Inflammatory macrophage treated with lipopolysaccharide for 4 hours (primary cell): ENCODE measurements at places on chromosomes 11 and 22.

- no peak for DNase-seq
Measured at GRCh38 chr22:39241794-39242594, 2.8 kb downstream of the PDGFB start.

DNA sequence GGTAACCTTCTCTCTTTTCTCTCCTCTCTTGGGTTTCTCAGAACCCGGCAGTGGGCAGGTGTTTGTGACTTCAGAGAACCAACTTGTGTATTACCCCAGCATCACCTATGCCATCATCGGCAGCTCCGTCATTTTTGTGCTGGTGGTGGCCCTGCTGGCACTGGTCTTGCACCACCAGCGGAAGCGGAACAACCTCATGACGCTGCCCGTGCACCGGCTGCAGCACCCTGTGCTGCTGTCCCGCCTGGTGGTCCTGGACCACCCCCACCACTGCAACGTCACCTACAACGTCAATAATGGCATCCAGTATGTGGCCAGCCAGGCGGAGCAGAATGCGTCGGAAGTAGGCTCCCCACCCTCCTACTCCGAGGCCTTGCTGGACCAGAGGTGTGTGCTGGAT, 62.2 kb downstream of the COMMD9 start:
- no peak for DNase-seq

GRCh38 chr11:100761841-100762240, 74.8 kb downstream of the ARHGAP42 start:
- DNase-seq: no peak

DNA sequence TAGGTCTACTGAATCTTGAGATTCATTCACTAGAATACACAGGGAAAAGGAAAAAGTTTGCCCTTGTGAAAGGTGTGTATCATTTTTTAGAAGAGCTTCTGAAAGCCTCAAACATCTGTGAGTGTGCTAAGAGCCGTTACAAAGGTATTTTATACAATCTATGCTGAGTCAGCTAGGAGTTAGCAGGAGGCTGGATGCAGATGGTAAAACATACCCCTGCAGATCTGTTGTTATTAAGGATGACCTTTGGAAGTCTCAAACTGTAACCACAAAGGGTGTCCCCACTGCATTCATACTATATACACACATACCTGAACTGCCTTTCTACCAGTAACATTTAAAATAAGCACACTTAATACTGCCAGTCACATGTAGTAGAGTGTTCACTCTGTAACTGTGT, 8.4 kb upstream of the C11orf91 start:
- no peak for DNase-seq

DNA sequence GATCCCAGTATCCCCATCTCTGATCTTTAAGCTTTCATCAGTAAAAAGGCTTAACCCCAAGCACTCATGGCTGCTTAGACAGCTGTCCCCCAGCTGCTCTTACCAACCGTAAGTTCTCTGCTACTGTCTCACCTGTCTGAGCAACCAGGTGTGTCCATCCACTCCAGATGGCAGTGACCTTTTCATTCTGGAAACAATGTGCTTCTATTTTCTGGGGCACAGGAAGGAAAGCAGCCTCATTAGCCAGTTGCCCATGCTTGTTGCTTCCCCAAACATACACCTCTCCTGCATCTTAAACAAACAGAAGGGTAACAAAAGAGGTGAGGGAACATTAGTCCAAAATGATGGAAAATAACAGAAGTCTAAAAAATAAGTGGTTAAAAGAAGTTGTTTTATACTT, 24.4 kb downstream of the SERGEF start:
- no peak for DNase-seq

DNA sequence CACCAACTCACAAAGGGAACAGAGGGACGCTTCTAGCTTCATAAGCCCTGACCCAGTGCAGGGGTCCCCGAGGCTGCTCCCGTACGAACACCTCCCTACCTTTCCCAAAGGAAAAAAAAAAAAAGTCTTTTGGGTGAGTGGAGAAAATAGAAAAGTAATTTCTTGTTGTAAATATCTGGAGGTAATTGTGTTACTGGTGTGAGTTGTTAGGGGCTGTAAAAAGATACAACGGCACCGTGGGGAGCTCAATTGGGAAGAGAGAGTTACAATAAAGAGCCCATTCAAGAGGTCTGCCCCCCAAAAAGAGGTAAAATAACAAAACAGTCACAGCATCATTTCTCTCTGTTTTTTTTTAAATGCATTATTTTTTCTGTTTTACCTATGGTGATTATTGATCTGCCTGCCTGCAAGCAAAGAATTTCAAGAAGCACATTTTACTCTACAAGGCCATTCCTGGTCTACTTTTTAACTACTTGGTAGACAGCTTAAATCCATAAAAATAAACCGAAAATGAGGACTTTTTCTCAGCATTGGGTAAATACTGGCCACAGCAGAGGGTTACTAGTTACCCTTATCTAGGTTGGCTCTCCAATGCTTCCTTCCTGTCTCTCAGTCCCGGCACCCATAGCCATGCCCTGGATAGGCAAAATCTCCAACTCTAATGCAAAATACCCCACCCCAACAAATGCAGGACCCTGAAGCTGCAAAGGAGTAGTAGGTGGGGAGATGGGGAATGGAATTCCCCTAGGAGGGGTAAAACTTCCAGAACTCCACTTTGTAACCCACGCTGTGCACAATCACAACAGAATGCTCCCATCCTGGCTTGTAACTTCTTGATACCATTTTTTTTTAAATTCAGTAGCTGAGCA, 3.1 kb downstream of the PAX6 start:
- DNase-seq: no peak

GRCh38 chr11:65242389-65242788, 19.4 kb upstream of the POLA2 start:
- no peak for DNase-seq

DNA sequence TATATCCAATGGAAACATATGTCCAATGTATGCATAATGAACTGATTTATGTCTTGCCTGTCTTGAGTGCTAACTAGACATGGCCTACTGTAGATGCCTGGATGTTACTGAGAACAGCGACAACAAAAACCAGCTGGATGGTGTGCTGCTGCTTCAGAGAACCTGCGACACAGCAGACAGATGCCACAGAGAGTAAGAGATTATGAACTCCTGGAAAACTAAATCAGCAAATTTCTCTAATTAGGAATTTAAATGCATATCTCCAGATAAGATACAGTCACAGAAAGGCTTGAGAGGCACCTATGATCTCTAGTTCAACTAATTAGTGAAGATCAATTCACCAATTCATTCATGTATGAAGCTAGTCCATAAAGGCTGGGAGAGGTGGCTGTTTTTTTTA, 1508.0 kb upstream of the TENM4 start:
- DNase-seq: no peak
